NCI-H2029 (cell line): ENCODE measurements at places on chromosomes 16 and 17.
A peak's percentile ranks its signal among the peaks of the same experiment; 100 is the strongest.

- DNase-seq, result no peak
These were observed 10.9 kb upstream of the MYO15B start for GRCh38 chr17:75576661-75577060.

DNA sequence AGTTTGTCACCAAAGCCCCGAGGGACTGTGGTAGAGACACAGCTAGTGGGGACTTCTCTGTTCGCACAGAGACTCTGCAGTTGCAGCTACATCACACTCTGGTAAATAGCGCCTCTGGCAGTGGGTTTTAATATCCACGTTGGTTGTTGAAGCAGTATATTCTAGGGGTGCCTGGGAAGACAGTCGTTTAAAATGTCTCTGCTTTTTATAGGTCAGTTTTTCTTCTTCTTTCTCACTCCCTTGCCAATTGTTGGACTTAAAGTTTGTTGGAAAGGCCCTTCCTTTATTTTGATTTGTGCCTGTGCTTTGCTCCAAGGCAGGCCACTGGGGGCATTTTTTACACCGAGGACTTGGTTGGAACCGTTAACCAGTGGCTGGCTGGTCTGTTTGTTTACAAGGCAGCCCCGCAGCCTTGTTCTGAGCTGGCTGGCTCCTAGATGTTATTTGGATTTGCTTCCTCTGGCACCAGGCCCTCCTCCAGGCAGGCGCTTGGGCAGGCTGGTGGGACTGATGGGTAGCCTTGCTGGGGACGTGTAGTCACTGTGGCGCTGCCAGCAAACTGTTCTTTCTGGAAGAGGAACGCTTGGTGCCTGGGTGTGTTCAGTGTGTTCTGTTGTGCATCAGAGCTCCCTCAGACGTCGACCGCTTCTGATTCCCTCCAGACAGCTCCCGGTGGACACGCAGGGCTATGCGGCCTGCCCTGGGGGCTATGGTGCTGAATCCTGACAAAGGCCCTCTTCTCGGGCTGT is 218.2 kb upstream of the CHMP6 start:
- DNase-seq, result peak; percentile 59

DNA sequence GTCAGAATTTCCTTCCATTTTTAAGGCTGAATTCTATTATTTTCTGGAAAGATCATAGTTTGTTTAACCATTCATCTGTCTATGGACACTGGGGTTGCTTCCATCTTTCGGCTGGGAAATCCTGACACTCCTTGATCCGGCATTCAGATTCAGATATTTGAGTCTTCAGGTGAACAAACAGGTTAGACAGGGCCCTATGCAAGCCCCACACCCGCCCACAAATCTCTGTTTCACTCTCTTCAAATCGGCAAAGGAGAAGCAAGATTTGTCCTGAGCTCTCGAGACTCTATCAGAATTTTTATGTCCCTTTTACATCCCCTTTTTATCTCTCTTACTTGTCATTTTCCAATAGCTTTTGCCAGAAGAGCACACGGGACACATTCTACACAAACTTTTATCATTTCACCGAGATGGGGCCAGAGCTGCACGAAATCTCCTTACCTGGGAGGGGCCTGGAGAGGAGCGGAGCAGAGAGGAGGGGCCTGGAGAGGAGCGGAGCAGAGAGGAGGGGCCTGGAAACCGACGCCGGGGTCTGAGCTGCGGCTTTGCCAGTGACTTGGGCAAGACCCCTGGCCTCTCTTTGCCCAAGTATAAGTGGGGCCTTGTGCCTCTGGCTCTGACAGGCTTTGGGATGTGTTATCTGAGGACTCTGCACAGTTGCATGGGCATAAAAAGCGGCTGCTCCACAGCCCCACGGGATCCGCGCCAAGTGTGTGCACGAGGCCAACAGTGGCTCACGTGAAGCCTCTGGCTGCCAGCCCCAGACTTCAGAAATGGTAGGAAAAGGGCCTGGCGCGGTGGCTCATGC is 54.3 kb upstream of the RBFOX3 start:
- peak; percentile 52 for DNase-seq

- DNase-seq, result peak; percentile 58
These were observed 3.3 kb downstream of the CD2BP2 start for GRCh38 chr16:30351586-30352419.

DNA sequence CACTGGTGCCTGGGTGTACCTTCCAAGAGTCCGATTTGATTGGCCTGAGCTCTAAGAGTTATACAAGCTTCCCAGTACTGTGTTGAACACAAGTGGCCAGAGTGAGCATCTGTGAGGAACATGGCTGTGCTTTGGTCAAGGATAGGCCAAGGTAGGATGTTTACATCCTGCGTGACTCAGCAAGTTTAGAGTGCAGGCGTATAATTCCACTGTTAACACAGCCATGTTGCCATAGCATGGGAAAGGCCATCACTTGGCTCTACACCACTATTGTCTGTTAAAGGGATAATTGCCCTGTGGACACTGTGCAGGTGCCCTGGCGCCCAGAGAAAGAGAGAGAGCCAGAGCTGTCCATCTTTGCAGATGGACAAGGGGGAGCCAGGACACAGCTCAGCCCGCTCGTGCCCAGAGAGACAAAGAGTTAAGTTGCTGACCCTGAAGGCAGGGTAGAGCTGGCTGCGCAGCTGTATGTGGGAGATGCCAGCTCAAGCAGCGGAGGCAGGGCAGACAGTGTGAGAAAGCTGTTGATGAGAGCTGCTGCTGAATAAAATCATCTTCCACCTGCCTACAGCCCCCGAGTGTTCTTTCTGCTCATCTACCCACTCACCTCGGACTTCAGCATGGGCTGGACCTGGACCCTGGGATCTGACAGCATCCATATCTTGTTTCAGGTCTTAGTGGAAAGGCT is 11.7 kb downstream of the CFAP52 start:
- DNase-seq, result no peak

DNA sequence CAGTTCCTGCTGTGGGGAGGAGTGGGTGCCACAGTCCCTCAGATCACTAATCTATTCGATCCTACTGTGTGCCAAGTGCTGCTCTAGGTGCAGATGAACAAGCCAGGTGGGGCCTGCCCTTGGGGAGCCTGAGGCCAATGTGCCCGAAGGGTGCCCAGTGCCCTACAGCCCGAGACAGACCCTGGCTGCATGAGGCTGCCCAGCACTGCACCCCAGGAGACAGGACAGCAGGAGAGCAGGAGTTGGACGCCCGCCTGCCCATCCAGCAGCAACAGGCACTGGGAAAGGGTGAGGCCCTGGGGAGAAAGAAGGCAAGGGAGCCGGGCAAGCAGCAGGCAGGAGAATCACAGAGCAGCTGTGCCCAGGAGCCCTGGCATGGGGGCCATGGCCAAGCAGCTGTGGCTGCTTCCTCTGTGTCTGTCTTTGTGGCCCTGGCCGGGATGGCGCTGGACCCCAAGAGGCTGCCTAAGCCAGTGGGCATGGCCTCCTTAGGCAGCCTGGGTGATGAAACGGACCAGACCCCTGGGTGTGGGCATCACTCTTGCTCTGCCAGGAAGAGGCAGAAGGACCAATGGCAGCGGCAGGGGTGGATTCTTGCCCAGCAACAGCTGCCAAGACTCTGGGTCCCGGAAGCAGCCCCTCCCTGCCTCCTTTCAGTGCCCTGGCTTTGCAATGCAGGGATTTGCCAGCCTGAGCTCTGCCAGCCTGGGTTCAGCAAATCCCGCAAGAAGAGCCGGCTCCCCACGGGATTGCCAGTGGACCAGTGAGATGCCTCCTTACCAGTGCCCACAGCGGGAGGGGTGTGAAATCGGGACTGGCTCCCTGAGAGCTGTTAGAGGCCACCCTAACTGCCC is 179.6 kb upstream of the TNRC6C start:
- no peak for DNase-seq

DNA sequence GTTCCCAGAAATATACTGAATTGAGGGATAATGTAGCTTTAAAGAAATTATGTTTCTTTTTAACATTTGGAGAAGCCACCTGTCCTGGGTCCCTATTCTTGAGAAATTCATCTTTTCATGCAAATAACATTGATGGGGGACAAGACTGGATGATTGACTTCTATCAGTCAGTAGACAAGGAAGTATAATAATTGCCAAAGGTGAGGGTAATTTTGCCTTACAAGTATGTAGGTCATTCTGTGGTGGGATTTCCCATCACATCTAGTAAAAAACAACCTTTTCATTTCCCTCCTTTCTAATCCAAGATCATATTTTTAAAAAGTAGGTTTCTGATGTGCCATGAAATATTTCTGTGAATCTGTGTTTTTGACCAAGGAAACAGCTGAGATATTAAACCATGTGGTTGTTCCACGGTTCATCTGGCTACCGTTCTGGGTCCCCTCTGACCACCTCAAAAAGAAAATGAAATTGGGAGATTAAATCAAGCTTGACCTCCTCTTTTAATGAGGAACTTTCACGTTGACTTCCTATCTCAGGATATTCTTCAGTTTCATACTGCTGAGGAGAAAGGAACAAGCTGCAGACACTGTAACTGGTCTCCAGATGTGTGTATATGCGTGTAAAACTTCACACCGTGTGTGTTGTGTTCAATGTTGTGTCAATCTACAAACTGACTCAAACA is 138.6 kb downstream of the MAP2K6 start:
- DNase-seq, result no peak

GRCh38 chr17:81239714-81240555 is 817 bp downstream of the NDUFAF8 start:
- no peak for DNase-seq

DNA sequence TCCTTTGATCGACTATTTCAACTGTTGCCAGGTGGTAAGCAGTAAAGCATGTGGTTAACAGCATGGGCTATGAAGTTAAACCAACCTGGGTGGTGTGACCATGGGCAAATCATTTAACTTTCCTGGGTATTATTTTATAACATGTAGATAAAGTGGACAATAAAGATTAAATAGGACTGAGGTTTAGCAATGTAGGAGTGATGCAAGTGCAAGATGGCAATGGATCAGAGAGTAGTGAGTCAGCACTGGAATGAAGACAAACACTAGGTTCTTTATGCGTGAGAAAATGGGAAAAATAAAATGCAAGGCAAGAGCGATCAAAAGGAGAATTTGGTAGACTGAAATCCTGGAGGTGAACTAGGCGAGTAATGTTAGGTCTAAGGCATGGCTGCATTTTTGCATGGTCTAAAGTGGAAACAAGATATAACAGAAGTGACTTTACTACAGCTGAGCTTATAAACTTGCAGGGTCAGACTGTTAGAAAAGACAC is 222.4 kb upstream of the AXIN2 start:
- DNase-seq, result no peak

DNA sequence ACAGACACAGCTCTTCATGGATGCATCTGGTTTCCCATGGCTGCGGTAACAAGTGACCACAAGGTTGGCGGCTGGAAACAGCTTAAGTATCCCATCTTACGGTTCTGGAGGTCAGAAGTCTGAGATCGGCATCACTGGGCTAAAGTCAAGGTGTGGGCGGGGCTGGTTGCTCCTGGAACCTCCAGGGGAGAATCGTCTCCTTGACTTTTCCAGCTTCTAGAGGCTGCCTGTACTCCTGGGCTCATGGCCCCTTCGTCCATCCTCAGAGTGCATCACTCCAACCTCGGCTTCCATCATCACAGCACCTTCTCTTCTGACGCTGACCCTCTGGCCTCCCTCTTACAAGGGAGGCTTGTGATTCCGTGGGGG is 12.9 kb upstream of the CRISPLD2 start:
- no peak for DNase-seq

DNA sequence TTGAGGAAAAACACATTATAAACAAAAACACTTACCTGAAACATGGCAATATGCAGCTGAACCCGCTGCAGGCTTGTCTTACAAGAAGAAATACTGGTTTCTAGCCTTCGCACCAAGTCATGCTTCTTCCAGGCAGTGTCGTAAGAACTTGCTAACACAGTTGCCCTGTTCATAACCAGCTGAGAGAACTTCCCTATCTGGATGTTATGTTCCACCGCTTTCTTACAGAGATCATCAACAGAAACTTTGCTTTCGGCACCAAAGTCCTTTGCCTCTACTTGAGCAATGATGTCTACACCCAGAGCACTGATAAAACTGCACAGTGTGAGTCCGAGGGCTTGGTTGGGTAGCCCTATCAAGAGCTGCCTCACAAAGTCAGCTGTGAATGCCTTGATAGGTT is 27.9 kb upstream of the ARL6IP1 start:
- DNase-seq, result no peak

DNA sequence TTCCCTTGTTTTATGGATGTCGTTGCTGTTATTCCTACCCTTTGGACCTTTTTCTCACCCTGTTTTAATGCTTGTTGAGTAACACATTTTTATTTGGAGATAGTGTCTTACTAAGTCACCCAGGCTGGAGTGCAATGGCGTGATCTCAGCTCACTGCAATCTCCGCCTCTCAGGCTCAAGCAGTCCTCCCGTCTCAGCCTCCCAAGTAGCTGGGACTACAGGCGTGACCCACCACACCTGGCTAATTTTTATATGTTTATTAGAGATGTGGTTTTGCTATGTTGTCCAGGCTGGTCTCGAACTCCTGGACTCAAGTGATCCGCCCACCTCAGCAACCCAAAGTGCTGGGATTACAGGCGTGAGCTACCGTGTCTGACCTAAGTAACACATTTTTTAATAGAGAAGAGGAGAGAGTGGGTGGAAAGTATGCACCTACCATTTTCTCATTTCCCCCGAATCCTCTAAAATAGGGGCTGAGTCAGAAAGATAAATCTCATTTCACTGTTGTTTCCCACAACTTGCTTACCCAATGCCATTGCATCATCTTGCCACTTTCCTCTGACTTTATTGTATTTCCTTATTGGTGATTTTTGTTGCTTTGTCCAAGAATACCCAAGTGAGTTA is 7.0 kb downstream of the DHX40 start:
- DNase-seq, result no peak

DNA sequence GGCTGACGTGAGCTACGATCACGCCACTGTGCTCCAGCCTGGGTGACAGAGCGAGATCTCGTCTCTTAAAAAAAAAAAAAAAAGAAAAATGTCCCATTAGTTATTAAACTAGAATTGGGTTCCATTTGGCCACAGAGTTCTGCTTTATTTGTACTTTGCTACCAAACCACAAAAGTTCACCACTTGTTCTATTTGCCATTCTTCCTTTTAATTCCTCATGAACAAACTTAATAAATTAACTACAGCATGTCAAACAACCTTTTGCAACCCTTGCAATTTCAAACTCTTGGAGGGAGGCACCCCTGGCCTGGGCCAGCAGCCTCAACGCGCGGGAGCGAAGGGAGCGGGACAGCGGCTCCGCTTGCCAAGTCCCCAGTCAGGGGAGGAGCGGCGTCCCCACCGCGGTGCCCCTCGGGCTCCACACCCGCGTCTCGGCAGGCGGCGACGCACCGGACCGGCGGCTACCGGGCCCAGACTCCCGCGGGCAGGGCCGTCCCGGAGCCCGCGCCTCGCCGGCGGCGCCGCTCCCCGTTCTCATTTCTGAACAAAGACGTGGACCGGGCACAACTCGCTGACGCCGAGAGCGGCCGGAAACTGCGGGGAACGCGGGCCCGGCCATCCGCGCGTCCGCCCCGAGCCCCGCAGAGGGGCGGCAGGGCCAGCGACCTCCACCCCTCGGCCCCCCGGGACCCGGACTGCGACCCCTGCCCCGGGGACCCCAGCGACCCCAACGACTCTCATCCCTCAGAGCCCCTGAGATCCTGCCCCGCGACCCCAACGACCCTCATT is 775 bp downstream of the CYTH1 start:
- no peak for DNase-seq

GRCh38 chr16:85027349-85027957 is at the start of gene KIAA0513:
Gene KIAA0513 (plus strand): TSS chr16:85027795. CDS start chr16:85067072, 39,277 bp downstream.
- DNase-seq, result peak; percentile 56

- peak; percentile 27 for DNase-seq
These were observed 6.5 kb downstream of the SCGB1C2 start for GRCh38 chr17:143785-144281.

GRCh38 chr16:1102921-1103635 is 7.0 kb upstream of the C1QTNF8 start:
- DNase-seq, result no peak
